ENCODE measurements at places on chromosomes 16 and 17.

DNA sequence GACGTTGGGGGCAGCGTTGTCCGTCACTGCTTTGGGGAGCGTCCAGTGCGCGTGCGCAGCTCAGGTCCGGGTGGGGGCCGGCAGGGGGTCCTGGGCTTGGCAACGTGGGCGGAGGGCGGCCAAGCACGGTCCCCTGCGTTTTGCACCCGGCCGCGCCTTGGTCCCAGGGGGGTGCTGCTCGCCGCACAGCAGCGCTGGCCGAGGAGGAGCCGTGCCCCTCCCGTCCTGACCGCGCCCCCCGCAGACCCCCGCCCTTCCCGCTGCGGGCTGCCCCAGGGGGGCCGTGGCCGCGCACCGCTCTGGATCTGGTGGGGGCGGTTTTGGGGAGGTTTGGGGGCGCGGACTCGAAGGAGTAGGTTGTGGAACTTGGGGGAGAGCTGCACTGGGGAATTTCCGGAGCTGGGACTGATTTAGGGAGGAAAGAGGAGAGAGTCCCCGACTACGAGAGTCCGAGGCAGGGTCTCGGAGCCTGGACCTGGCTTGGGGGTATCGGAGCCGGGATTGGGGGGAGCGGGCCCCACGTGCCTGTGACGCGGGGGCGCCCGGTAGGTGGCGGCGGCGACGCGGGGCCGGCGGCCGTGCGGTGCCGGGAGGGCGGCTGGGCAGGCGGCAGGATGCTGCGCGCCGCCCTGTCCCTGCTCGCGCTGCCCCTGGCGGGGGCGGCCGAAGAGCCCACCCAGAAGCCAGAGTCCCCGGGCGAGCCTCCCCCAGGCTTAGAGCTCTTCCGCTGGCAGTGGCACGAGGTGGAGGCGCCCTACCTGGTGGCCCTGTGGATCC lies at the start of gene SLC9A5:
Gene SLC9A5 (plus strand): TSS at position 579 of the 777 bp plus-strand sequence. CDS start 36 bp downstream, at position 615.
- peaks cover 33% of the 10 kb centered on the region for H3K27me3 ChIP-seq
- H3K27ac ChIP-seq = no peak within 1 kb of the TSS
- H3K4me3 ChIP-seq = peak within 1 kb of the TSS; percentile 21
- DNase-seq = no peak

DNA sequence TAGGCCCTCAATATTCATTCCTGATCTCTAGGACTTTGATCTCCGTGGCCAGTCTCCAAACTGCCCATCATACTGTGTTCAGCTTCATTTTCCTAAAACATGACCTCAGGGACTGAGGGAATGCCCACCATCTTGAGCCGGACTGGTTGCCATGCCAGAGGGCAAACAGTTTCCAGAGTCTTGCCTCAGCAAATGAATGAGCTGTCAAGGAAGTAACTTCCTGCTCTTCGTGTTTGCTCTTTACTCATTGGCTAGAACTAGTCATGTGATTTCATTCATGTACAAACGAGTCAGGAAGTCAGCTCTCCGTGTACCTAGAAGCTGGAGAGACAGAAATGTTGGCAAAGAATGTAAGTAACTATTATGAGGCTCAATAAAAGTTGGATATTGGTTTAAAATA lies 50.2 kb downstream of the ANKFN1 start:
- no peaks in the 10 kb centered on the region for H3K4me1 ChIP-seq
- no peak overlapping the region for H3K4me3 ChIP-seq
- H3K36me3 ChIP-seq = no peaks in the 10 kb centered on the region
- no peaks in the 10 kb centered on the region for H3K27me3 ChIP-seq
- H3K27ac ChIP-seq = no peak overlapping the region

GRCh38 chr17:60089096-60089806 lies 10.5 kb upstream of the HEATR6 start:
- H3K4me3 ChIP-seq = no peak overlapping the region
- H3K27ac ChIP-seq = no peak overlapping the region

DNA sequence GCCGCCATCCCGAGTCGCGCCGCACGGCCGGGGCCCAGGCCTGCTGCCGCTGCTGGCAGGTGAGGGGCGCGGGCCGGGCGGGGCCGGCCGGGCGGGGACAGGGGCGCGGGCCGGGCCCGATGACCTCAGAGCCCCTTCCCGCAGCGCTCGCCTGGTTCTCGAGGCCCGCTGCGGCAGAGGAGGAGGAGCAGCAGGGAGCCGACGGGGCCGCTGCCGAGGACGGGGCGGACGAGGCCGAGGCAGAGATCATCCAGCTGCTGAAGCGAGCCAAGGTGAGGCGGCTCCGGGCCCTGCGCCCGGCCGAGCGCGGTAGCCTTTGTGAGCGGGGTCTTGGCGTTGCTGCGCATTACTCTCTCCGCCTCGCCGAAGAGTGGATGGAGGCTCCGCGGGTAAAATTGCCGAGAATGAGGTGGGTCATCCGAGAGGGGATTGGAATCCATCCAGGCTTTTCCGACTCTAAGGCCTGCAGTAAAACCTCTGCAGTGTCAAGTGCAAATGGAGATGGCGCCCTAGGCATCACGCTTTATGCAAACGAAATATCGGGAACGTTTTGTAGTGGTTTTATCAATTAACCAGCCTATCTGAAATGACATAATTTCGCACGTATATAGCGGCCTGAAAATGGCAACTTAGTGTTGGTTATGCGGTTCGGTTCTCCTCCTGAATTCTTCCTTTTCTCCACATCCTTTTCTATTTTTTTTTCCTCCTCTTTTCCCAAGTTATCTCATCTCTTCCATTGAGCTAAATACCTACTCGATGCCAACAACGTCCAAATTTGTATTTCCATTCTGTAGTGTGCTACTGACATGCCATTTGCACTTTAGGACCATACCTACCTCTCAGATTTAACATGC lies 577 bp downstream of the TTC19 start:
- no peaks in the 10 kb centered on the region for H3K27me3 ChIP-seq
- peaks cover 15% of the 10 kb centered on the region for H3K4me1 ChIP-seq
- H3K4me3 ChIP-seq = peak overlapping the region; percentile 78
- peak; percentile 36 for DNase-seq

GRCh38 chr17:72193391-72194106 lies 72.7 kb downstream of the SOX9 start:
- H3K4me1 ChIP-seq = no peaks in the 10 kb centered on the region
- H3K27me3 ChIP-seq = no peaks in the 10 kb centered on the region
- no peak overlapping the region for H3K4me3 ChIP-seq
- no peak overlapping the region for H3K27ac ChIP-seq
- no peaks in the 10 kb centered on the region for H3K36me3 ChIP-seq

GRCh38 chr17:72545766-72546165 lies 424.9 kb downstream of the SOX9 start:
- no peak overlapping the region for H3K4me3 ChIP-seq
- no peaks in the 10 kb centered on the region for H3K4me1 ChIP-seq
- no peaks in the 10 kb centered on the region for H3K27me3 ChIP-seq
- H3K27ac ChIP-seq = no peak overlapping the region

DNA sequence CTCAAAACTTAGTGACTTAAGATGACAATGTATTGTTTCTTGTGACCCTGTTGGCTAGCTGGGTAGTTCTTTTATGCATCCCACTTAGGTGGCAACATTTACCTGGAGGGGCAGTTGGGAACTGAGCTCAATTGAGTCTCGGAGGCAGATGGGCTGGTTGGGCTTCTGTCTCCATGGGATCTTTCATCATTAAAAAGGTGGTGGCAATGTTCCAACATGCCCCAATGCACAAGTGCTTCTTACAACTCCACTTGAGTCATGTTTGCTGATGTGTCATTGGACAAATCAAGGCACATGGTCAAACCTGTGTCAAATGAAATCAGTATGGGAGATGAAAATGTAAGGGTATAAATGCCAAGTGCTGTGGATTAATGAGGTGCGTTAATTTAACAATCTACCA lies 11.7 kb upstream of the HS3ST3B1 start:
- no peak overlapping the region for H3K27ac ChIP-seq
- H3K4me3 ChIP-seq = no peak overlapping the region
- no peaks in the 10 kb centered on the region for H3K27me3 ChIP-seq

DNA sequence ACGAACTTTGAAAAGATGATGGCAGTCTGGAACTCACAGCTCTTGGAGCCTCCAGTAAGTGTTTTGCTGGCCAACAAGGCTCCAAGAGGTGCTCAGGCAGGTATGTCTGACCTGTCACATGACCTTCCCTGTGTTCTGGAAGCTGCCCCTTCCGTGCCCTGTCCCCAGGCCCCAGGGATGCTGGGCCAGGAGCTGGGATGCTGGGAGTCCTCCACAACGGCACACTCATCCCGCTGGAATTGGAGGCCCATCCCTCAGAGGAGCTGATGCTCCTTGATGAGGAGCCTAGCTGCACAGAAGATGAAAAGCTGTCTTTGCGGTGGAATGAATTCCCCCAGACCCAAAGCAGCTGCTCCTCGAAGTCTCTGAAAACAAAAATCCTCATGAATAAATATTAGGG lies 47.8 kb downstream of the HOXB1 start:
- no peaks in the 10 kb centered on the region for H3K27me3 ChIP-seq
- no peak for DNase-seq
- no peaks in the 10 kb centered on the region for H3K4me1 ChIP-seq
- no peaks in the 10 kb centered on the region for H3K36me3 ChIP-seq
- H3K4me3 ChIP-seq = no peak overlapping the region
- H3K27ac ChIP-seq = peak overlapping the region; percentile 22

DNA sequence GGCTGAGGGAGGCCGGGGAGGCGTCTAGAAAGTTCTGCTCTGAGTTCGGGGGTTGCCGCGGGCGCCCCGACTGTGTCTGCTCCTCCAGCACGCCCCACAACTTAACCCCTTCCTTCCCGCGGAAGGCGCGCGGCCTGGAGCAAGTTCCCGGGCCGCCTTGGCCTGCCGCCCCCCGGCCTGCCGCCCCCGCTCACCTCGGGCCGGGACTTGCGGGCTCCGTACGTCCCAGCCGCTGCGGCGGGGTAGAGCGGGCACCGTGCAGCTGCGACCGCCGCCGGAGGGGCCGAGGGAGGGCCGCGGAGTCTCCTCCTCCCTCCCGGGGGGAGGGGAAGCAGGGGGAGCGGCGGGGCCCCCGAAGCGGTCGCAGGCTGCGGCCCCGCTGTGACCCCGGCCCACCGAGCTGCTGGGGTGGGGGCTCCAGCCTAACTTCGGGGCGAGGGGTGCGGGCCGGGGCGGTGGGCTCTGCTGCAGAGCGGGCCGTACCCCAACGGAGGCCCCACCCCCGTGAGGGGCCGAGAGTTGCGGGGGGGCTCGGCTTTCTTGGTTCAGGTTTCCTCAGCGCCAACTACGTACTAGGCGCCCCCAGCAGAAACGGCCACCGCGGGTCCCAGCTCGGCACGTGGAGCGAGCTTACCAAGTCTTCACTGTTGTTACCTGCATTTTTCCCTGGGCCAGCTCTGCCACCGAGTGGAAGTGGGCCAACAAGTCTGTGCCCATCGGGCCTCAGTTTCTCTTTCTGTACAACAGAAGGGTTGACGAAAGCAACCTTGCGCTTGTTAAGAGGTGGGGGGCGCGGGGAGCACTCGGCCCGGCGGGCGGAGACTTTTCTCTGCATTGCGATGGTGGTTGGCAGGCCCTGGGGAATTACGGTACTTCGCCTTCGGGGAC lies at the start of gene CCDC102A:
Gene CCDC102A (minus strand): TSS at position 266 of the 888 bp plus-strand sequence. CDS start 7,394 bp downstream, outside the sequence.
- peaks cover 3% of the 10 kb centered on the region for H3K27me3 ChIP-seq
- H3K27ac ChIP-seq = peak within 1 kb of the TSS; percentile 79
- peaks cover 16% of the 10 kb centered on the region for H3K4me1 ChIP-seq
- peak within 1 kb of the TSS; percentile 73 for H3K4me3 ChIP-seq

DNA sequence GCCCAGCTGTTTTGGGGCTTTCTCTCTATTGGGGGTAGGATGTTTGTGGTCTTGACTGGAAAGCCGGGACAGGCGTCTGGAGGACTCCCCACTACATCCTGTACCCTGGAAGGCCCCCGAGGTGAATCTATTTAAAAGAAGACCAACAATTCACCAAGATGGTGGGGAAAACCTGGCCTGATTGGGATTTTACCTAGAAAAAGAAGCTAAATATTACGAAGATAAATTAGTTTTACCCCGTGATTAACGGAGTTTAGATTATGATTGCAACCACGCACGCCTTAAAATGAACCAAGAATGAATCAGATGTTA lies 779 bp upstream of the CCDC102A start:
- DNase-seq = no peak
- peak overlapping the region; percentile 86 for H3K4me3 ChIP-seq
- H3K36me3 ChIP-seq = no peaks in the 10 kb centered on the region
- H3K4me1 ChIP-seq = peaks cover 16% of the 10 kb centered on the region
- no peaks in the 10 kb centered on the region for H3K27me3 ChIP-seq

DNA sequence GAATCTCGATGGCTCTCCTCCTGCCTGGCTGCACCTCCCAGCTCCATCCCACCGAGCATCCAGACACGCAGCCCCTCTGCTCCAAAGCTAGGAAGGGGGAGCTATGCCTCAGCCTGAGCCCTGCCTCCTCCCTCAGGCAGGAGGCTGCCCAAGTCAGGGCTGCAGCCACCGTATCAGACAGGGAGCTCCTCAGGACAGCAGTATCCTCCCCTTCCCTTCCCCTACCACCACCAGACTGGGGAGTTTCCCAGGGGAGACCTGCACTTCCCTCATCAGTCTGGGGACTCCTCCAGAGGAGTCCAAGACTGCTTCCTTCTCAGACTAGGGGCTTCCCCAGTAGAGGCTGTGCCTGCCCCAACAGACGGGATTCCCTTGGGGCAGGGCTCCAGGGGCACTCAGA lies 17.5 kb downstream of the TMEM132E start:
- no peak for DNase-seq
- peaks cover 13% of the 10 kb centered on the region for H3K27me3 ChIP-seq
- H3K4me3 ChIP-seq = no peak overlapping the region
- no peak overlapping the region for H3K27ac ChIP-seq
- no peaks in the 10 kb centered on the region for H3K4me1 ChIP-seq
- H3K36me3 ChIP-seq = no peaks in the 10 kb centered on the region

DNA sequence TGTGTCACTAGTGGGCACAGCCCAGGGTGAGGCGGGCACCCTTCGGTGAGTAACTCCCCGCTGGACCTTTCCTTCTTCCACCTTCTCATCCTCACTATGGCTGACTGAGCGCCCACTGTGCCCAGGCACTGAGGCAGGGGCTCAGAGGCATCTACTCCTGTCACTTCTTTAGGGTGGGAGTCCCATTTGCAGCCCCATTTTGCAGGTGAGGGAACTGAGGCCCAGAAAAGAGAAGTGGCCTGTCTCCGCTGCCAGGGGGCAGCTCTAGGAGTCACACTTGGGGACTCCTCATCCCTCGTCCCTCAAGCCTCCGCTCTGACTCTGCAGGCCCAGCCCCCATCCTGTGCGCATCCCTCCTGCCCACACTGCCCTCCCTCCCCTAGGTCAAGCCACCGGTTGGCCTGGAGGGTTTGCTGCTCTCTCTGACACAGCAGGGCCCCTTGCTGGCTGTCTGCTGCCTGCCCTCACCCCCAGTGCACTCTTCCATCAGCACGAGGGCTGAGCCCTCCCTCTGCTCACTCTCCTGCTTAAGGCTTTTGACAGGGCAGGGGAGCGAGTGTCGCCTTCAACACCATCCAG lies 62.4 kb downstream of the CNGB1 start:
- H3K27me3 ChIP-seq = peaks cover 4% of the 10 kb centered on the region
- H3K4me1 ChIP-seq = no peaks in the 10 kb centered on the region
- H3K27ac ChIP-seq = no peak overlapping the region
- no peaks in the 10 kb centered on the region for H3K36me3 ChIP-seq

All from small intestine (tissue), 16 donors.